ENCODE measurements at places on chromosomes 2 and 18.

DNA sequence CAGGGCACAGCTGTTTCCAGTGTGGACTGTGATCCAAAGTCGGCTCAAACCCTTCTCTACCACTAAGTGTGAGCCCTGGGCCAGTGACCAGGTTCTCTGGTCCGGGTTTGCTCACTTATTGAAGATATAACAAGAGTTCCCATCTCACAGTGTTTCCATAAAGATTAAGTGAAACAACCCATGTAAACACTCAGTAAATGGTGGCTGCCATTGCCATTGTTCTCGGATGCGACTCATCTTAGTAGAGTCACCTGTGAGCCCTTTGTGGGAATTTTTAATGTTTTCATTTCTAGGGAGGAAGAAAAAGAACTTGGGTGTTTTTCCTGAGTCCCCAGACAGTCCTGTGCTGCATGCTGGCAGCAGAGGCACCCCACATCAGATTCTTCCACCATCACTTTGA is 53.4 kb downstream of the TPGS2 start:
- DNase-seq = no peak

- no peak for DNase-seq
Observed at GRCh38 chr18:56891116-56891515, 240.0 kb downstream of the WDR7 start.

DNA sequence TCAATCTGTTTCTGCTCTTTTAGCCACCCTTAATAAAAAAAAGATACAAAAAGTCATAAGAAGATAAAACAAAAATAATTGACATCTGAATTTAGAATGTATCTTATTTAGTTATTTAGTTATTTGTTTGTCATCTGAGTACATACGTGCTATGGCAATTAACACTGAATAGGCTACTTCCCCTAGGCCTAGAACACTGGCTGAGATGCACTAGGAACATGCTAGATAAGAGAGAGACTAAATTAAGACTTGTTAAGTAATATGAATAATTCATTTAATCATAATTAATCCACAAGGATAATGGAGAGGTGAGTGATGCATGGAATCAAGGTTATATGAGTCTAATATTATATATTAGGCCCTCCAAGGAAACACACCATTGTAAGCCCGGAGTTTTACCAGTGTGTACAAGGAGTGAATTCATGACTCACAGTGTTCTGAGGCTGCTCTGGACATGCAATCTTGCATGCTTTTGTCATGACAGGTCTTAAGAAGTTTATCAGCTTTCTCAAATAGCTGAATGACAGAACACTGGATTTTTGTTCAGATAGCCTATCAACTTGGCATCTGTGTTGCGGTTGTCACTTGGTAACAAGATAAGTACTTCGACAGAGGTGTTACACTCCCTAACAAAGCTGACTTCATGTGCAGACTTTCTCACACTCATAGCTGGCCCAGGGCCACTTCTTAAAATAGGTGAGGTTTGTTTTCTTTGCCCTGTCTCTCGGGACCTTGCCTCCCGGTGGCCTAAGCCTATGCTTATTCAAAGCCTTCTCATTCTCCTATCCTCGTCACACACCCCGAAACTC is 5.0 kb upstream of the SERPINB2 start:
- DNase-seq = no peak

DNA sequence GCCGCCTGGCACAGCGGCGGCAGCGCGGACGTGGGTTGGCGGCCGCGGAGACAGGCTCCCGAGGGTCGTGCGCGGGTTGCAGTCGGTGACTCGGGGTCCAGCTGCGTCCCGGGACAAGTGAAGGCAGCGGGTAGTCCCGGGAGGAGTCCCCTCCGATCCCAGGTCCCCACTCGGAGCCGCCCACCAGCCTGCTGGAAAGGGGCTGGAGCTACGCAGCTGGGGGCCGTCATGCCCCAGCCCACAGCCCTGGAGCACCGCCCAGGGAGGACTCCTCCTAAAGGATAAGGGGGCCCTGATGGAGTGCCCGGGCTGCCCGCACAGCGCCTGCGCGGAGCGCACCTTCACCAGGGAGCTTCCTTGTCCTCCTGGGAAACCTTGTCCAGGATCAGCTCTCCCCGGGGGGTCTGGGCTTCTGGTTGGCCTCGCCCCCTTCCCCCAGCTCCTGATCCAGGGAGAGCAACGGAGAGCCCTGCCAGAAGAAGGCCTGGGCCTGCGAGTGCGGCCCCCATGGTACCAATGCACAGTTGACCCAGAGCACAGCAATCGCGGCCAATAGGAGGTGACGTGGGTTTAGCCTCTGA is 25.9 kb upstream of the ALPP start:
- DNase-seq = no peak

DNA sequence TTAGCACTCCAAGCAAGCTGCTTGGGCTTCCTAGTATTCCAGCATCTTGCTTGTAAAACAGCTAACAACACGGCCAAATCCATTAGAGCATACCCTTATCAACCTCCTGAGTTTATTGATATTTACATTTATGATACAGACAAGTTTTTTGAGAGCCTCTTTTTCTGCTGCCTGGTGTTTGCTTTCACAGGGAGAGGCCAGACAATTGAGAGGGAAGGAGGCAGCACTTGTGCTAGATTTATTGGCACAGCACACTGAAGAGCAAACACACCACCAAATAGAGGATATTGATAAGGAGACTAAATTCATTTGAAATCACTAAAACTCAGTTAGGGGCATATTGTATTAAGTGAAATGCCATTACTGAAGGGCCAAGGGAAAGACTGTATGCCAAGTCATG is 1142.3 kb upstream of the FANCL start:
- DNase-seq = no peak
